ENCODE measurements at places on chromosomes 5 and 9.

- no peak for DNase-seq
These were observed 481.8 kb downstream of the MTRR start for GRCh38 chr5:8350644-8351339.

- DNase-seq: peak; percentile 11
These were observed 56.5 kb downstream of the GPR107 start for GRCh38 chr9:130110166-130110565.

- no peak for DNase-seq
These were observed 5.8 kb upstream of the ZNF367 start for GRCh38 chr9:96423985-96424336.

- DNase-seq: no peak
These were observed 63.9 kb downstream of the PARP8 start for GRCh38 chr5:50730336-50730735.

- DNase-seq: no peak
These were observed 31.6 kb upstream of the ELL2 start for GRCh38 chr5:95993266-95993665.

GRCh38 chr9:83406921-83407320 lies 131.3 kb downstream of the FRMD3 start:
- DNase-seq: no peak

DNA sequence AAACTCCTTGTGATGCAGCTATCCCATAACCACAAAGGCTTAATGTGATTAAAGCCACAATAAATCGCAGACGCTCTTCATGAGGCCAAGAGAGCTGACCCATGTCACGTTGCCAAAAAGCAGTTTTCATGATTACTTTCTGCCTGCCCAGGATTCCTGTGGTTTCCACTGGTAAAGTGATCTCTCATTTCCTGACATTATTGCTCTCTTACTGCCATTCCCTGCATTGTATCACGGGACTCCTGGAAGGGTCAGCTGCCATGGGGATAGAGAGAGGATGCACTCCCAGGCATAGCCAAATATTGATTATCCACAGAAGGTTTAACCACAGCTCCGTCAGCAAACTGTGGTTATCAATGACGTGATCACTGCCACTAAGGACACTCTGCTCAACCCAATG lies 103.8 kb upstream of the SLC1A3 start:
- no peak for DNase-seq

GRCh38 chr5:41203033-41203432 lies 10.3 kb downstream of the C6 start:
- no peak for DNase-seq

DNA sequence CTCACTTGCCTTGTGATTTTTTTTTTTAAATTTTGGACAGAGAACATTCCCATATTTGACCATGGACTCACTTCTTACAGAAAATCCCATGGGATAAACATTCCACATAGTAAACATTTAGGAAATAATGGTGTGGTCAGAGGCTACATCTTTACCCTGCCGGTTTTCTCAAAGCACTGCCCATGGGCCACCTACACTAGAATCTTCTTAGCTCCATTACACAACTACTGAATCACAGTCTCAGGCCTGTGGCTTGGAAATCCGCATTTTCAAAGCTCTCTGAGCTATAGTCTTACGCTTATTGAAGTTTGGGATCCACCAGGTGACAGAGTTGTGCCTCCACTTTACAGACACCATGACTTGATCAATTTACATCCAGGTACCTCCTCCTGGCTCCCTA lies 39.4 kb downstream of the ALG2 start:
- no peak for DNase-seq

GRCh38 chr5:171893290-171893886 lies 107.8 kb downstream of the SMIM23 start:
- no peak for DNase-seq

DNA sequence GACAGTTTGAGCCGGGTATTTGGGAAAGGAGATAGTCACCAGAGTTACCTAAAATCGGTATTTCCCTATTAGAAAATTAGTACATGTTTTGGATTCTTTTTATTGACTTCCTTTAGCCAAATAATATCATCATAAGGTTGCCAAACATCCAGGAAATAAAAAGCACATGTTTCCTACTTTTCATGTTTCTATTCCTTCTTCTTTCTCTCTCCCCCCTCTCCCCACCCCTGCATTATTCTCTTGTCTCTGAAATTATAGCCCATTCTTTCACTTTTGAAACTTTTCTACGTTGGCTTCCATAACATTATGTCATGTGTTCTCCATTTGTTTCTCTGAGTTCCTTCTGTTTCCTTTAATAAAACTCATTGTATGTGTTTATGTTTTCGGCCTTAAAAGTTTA lies 161.9 kb downstream of the ALDH1A1 start:
- DNase-seq: no peak

- DNase-seq: no peak
These were observed 75.0 kb upstream of the TNC start for GRCh38 chr9:115192835-115193525.

DNA sequence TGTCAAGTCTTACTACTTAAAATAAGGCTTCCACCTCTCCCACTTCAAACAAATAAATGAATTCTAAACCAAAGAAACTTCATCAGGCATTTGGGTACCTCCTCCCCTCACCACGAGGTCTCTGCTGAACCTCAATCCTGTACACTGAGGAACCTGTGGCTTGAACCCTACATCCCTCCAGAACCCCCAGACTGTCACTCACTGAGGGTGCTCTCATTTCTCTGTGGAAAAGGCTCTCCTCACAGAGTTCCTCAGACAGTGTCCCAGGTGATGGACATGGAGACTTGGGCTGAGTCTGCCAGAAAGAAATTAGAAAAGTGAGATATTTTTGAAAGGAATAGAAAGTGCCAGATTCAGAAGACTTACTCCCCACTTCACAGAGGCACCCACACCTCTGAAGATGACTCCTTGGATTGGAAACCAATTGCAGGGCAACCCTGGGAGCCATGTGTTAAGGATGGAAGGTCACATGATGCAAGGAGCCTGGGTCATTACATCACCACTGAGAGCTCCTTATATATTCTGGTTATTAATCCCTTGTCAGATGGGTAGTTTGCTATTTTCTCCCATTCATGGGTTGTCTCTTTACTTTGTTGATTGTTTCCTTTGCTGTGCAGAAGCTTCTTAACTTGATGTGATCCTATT lies 19.8 kb downstream of the MLANA start:
- DNase-seq: no peak

DNA sequence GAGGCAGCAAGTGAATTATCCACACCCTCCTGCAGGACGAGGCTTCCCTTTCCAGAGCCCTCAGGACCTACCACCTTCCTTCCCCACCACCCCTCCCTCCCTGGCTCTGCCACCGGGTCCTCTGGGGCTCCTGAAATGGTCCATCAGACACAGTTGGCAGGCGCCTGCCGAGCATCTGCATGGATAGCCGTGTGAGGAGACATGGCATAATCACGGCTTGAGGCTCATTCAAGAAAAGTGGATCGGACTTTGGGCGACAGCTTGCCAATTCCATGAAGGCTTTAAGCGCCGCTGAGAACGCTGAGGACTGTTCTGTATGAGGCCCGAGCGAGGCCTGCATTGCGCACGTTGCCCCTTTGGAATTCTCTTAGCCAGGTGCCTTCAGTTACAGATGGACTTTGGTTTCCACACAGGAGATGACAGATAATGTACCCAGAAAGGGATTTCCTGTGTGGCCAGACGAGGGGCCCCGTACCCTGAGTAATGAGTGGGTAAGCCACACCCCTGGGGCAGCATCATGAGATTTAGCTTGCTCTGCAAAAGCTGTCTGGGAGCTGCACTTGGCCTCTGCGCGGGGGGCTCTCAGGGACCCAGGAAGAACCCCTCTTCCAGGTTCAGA lies 179.8 kb downstream of the OLFM1 start:
- no peak for DNase-seq

DNA sequence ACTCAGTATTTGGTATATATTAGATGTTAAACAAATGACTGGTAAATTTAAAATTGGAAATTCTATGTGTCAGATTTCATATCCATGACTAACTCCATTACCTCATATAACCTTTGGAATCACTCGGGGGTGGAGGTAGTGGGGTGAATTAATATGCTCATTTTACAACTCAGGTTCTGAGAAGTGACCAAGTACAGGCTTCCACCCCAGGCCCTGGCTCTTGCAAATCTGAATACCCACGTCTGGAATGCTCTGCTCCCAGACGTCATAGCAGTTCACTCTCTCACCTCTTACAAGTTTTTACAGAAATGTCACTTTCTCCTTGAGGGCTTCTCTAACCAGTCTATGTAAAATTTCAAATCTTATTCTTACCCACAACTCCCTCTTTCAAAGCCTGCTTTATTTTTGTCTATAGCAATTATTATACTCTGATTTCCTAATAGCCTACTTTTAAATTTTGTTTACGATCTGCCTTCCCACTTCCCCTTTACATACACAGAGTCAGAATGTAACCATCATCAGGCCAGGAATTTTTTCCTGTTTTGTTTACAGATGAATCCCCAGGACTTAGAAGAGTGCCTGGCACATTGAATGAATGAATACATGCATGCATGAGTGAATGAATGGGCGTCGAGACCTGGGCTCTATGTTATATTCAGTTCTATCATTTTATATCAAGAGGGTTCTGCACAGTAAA lies 134.1 kb upstream of the IFNE start:
- DNase-seq: no peak

- peak; percentile 33 for DNase-seq
These were observed 616 bp upstream of the ENC1 start for GRCh38 chr5:74640954-74641734.

GRCh38 chr5:775961-776861 lies 8.3 kb downstream of the ZDHHC11B start:
- no peak for DNase-seq

GRCh38 chr9:71844808-71845207 lies 66.2 kb downstream of the ABHD17B start:
- DNase-seq: no peak

DNA sequence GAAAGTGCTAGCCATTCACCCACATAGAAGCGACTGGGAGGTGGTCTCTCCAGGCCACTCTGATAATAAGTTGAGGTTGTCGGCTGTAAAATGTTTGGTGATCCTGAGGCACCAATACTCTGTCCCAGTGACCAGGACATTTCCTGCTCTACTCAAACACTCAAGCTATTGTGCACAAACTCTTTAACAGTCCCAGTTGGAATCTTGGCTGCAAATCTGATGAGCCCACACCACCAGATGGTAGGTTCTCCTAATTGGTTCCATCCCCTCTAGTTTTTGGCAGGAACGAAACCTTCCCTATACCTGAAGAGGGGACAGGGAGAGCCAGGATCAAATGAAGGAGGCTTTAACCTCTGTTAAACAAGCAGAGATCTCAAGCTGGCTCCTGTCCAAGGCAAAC lies 14.3 kb downstream of the GRIA1 start:
- no peak for DNase-seq

DNA sequence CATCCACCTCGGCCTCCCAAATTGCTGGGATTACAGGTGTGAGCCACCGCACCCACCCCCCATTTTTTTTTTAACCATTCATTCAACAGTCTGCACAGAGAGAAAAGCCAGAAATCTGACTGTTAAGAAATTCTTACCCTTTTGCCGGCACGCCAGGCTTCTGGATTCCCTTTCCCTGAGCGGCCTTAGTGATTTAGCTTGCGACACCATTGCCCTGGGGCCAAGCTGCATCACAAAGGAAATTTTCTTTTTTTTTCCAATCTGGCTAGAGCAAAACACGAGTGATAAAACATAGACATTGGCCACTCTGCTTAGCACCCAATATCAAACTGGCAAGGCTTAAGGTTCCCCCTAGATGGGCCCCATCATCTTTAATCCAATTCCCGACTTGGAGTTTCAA lies 21.2 kb upstream of the ATOSB start:
- DNase-seq: no peak

- DNase-seq: no peak
These were observed 90.9 kb upstream of the LMX1B start for GRCh38 chr9:126522612-126523356.

DNA sequence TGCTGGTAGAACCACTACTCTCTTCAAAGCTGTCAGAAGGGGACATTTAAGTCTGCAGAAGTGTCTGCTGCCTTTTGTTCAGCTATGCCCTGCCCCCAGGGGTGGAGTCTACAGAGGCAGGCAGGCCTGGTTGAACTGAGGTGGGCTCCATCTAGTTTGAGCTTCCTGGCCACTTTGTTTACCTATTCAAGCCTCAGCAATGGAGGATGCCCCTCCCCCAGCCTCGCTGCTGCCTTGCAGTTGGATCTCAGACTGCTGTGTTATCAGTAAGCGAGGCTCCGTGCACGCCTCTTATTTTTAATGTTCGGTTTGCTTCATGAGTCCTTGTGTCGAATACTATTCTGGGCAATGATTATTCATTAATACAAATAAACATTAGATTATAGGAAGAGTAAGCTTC lies 3.1 kb upstream of the SLC27A6 start:
- no peak for DNase-seq

Measured in CD4-positive, alpha-beta T cell treated with Interleukin-10 for 1 hour (primary cell).